Peyer's patch (tissue), 4 donors: ENCODE measurements at places on chromosomes 2 and 18. TPM values are rescaled to one million over a fixed set of nuclear protein-coding genes. Genes with fewer than 3 reads are reported as not detected.
A peak's percentile ranks its signal among the peaks of the same experiment; 100 is the strongest.

DNA sequence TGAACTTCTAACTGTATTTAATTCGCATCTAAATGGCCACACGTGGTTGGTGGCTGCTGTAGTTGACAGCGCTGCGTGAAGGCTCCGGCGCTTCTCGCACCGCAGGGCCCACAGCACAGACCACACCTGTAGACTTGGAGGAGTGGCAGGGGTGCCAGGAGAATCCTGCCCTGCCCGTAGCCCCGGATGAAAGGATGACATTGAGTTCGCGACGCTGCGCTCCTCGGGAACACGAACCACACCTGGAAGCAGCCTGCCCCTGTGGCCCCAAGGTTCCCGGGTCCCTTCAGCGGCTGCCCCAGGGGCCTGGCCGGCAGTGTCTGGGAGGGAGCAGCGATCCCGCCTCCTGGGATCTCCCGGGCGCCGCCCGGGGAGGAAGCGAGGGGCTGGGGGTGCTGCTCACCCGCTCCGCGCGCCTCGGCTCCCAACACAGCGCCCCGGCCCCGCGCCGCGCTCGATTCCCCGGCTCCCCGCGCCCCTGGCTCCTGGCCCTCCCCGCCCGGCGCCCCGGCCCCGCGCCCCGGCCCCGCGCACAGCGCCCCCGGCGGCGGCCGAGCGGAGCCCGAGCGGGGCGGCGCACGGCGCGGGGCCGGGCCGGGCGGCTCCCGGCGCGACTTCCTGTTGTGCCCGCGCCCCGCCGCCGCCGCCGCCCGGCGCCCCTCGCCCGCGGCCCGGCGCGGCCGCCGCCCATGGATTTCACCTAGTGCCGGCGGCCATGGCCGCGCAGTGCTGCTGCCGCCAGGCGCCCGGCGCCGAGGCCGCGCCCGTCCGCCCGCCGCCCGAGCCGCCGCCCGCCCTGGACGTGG lies at the start of gene RNPEPL1:
Gene RNPEPL1 (plus strand): TSS at position 613 of the 806 bp plus-strand sequence. CDS start 103 bp downstream, at position 716.
- no peaks in the 10 kb centered on the region for H3K36me3 ChIP-seq
- H3K4me3 ChIP-seq: peak within 1 kb of the TSS; percentile 95
- peak; percentile 80 for DNase-seq
- H3K4me1 ChIP-seq: peaks cover 55% of the 10 kb centered on the region
- H3K27me3 ChIP-seq: no peaks in the 10 kb centered on the region

DNA sequence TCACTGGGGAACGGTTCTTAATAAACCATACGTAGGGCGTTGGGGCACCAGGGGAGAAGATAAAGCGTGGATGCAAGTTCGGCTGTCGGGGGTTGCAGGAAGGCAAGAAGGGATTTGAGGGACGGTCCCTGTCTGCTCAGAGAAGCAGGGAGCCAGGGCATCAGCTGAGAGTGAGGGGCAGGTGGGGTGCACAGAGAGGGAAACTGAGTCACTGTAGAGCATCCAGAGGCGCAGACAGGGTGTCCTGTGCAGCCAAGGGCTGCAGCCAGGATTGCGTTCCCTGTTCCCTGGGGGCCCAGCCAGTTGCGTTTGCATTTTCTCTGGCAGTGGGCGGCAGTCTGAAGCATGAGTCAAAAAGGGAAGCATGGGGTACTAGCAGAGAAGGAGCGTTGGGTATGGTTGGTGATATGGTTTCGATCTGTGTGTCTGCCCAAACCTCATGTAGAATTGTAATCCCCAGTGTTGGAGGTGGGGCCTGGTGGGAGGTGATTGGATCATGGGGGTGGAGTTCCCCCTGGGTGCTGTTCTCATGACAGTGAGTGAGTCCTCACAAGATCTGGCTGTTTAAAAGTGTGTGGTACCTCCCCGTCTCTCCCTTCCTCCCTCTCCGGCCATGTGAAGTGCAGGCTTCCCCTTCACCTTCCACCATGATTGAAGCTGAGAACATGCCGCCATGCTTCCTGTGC lies 202.9 kb downstream of the NDUFA10 start:
- H3K27me3 ChIP-seq: no peaks in the 10 kb centered on the region
- no peak overlapping the region for H3K4me3 ChIP-seq
- DNase-seq: no peak

- DNase-seq: no peak
- no peaks in the 10 kb centered on the region for H3K4me1 ChIP-seq
- no peak overlapping the region for H3K27ac ChIP-seq
Observed at GRCh38 chr2:65367524-65367923, 64.9 kb downstream of the SPRED2 start.

DNA sequence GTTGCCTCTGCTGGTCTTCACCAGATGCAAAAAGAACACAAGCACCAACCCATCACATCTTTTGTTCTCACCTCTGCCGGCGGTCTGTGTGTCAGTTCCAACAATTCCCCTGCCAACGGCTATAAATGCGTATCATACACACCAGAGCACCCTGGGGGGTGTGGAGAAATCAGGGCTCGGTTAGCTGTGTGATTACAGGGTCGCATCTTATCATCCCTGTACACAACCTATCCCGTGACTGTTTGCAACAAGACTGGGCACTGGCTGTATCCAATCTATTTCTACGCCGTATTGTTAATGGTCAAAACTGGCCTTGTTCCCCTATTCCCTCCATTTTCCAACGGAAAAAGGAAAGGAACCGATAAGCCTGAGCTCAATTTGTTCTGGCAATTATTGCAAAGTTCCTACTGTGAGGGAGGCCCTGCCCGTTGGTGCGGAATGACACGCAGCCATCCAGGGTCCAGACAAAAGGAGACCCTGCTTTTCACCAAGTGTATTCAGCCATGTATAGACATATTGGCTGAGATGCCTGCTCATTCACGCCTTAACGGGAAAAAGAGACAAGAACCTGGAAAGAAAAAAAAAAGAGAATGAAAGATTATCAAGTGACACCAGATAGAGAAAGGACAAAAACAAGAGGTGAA lies 136.9 kb downstream of the CDH20 start:
- H3K36me3 ChIP-seq: no peaks in the 10 kb centered on the region
- H3K4me3 ChIP-seq: no peak overlapping the region
- no peaks in the 10 kb centered on the region for H3K27me3 ChIP-seq
- no peak for DNase-seq
- no peaks in the 10 kb centered on the region for H3K4me1 ChIP-seq
- no peak overlapping the region for H3K27ac ChIP-seq

DNA sequence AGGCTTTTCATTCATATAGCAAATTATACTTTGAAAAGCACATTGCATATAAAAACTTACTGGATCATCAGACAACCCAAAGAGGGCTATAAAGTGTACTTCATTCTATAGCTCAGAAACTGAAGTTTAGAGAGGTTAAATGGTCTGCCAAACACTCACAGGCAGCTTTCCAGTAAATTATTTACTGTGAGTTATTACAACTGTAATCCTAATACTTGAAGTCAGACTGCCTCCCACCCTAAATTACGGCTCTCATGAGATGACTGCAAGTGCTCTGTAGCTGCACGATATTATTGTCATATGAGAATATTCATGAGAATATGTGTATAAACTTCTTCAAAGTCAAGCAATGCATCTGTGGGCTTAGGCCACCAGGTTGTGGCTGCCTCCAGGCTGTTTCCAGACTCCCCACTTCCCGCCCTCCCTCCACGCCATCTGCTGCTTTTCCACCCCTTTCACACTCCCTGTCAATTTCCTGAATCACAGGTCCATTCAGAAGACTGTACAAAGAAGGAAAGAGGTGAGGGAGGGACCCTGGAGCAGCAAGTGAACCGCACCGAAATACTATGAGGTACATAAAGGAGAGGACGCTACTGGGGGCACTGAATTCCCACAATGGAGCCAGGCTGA lies 111.1 kb upstream of the SPOPL start:
- no peak overlapping the region for H3K27ac ChIP-seq
- H3K4me3 ChIP-seq: no peak overlapping the region
- no peaks in the 10 kb centered on the region for H3K27me3 ChIP-seq
- no peak for DNase-seq
- no peaks in the 10 kb centered on the region for H3K4me1 ChIP-seq

GRCh38 chr2:158723921-158724802 lies 71.0 kb upstream of the DAPL1 start:
- no peak overlapping the region for H3K27ac ChIP-seq
- no peak for DNase-seq
- no peaks in the 10 kb centered on the region for H3K4me1 ChIP-seq
- H3K36me3 ChIP-seq: no peaks in the 10 kb centered on the region

DNA sequence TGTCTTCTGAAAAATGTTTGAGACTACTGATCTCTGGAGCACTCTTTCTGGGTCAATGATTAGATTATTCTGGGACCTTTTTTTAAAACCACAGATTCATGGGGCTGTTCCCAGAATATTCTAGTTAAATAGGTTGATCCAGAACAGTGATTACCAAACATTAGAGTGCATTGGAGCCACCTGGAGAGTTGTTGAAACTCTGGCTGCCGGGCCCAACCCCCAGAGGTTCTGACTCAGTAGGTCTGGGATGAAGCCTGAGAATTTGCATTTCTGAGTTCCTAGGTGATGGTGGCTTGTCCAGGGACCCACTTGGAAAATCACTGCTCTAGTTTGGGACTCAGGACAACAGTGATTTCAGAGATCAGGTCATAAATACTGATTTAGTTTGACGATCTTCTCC lies 197.3 kb downstream of the PTPRM start:
- no peaks in the 10 kb centered on the region for H3K27me3 ChIP-seq
- no peak for DNase-seq
- no peaks in the 10 kb centered on the region for H3K36me3 ChIP-seq
- no peak overlapping the region for H3K4me3 ChIP-seq

DNA sequence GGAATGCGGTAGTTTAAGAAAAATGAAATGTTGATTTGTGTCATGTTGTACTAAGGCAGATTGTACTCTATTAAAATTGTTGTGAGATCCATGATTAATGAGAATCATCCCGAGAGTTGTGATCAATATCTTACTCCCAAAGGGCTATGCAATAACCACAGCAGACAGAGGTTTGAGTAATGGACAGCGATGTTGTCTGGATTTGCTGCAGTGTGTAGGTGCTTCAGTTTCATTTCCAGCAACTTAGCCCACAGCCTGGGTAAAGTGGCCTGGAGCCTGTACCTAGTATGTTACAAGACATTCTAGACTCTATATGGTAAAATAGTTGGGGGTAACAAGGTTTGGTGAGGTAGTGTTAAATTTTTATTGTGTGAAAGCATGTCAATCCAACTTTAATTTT lies 794.3 kb upstream of the CDH7 start:
- DNase-seq: no peak
- no peaks in the 10 kb centered on the region for H3K36me3 ChIP-seq
- H3K4me1 ChIP-seq: no peaks in the 10 kb centered on the region
- H3K27ac ChIP-seq: no peak overlapping the region

GRCh38 chr2:18067588-18068384 lies 189.3 kb downstream of the KCNS3 start:
- H3K27me3 ChIP-seq: no peaks in the 10 kb centered on the region
- no peak for DNase-seq
- H3K4me3 ChIP-seq: no peak overlapping the region
- no peaks in the 10 kb centered on the region for H3K36me3 ChIP-seq

DNA sequence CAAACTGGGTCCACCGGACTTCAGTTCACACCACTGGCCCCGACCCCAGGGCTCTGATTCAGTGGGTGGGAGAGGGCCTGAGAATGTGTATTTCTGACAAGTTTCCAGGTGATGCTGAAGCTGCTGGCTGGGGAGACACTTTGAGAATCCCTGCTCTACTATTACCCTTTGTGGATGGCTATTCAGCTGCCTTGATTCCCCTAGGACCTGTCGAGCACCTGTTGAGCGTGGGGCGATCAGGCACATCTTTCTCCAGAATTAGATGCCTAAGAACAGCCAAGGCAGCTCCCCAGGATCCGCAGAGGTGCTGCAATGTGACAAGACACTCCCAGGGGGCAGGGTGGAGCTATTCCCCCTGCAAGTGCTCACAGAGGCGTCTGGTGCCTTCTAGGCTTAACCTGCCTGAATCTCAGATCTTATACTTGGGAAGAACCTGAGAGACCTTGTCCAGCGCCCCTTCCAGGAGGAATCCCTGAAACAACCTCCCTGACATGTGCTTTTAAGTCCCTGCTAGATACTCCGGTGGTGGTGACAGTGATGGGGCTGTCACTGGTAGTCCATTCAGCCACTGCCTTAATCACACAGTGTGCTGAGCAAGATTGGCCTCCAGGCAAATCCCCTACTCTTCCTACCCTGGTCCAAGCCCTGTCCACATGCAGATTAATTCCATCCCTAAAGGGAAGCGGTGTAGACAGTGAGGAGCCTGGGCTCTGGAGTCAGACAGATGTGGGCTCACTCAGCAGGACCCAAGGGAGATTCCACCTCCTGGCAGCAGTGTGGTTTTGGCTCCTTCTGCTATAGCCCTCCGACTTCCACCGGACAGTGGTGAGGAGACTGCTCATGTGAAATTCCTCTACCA lies 43.4 kb upstream of the OTOF start:
- no peaks in the 10 kb centered on the region for H3K4me1 ChIP-seq
- H3K36me3 ChIP-seq: no peaks in the 10 kb centered on the region
- H3K27me3 ChIP-seq: no peaks in the 10 kb centered on the region

GRCh38 chr18:9987345-9987744 lies 73.5 kb downstream of the VAPA start:
- DNase-seq: no peak
- H3K36me3 ChIP-seq: no peaks in the 10 kb centered on the region
- no peak overlapping the region for H3K4me3 ChIP-seq
- H3K4me1 ChIP-seq: no peaks in the 10 kb centered on the region
- no peaks in the 10 kb centered on the region for H3K27me3 ChIP-seq

DNA sequence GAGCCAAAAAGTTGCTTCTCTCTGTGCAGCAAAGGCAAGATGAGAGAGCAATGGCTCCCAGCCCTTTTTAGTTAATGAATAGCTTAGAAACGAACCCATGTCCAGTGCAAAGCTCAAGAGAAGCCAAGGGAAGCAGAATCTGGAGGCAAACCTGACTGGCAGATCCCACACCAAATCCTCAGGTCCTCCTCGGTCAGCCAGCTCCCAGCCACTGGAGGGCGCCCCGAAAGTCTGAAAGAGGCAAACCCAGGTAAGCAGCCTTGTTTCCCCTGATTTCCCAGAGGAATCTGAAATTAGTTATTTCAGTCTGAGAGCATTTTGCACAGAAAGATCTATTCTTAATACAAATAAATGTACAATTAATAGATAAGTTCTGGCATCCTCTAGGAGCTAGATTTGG lies 71.3 kb upstream of the PID1 start:
- no peaks in the 10 kb centered on the region for H3K36me3 ChIP-seq
- no peaks in the 10 kb centered on the region for H3K4me1 ChIP-seq
- no peak overlapping the region for H3K27ac ChIP-seq
- no peak for DNase-seq

DNA sequence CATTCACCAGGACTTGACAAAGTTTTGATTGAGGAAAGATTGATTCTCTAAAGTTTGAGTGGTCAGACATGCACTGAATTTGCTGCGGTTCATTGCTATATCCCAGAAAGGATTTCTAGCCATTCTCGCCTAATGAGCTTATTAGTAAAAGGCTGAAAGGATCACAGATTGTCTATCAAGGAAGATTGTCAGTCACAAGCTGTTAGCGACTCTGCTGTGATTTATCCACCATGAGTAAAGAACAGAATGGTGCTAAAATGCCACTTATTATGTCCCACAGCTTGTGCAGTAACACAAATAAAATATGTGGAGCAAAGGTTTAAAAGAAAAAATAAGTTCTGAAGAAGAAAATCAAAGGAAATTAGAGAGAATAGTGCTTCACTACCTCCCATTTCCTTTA lies 701.2 kb upstream of the CDH7 start:
- H3K36me3 ChIP-seq: no peaks in the 10 kb centered on the region
- H3K4me1 ChIP-seq: no peaks in the 10 kb centered on the region
- no peak overlapping the region for H3K4me3 ChIP-seq
- no peaks in the 10 kb centered on the region for H3K27me3 ChIP-seq

Gene LHCGR
- total RNA-seq: not detected

Gene KCNF1
- total RNA-seq: not detected

Gene IL36RN
- not detected for total RNA-seq

Gene CAPN14
- not detected for total RNA-seq

Gene SUMO1
- total RNA-seq: 44.1 TPM
